Chondrocyte (in vitro differentiated cells): ENCODE measurements at places on chromosomes 12 and 14. TPM values are rescaled to one million over a fixed set of nuclear protein-coding genes. Genes with fewer than 3 reads are reported as not detected.

TPH2 gene
- total RNA-seq, result not detected in 3 replicates

ST8SIA1 gene
- total RNA-seq, result 0.15 to 1.6 TPM (median 1.2 TPM) in 3 replicates

CLEC4E gene
- 0.90 TPM in 1 of 3 replicates, not detected in the others for total RNA-seq

PRIM1 gene
- total RNA-seq, result 3.3 to 7.7 TPM (median 3.5 TPM) in 3 replicates

HHIPL1 gene
- total RNA-seq, result 1.6 to 5.9 TPM (median 5.6 TPM) in 3 replicates

CLEC6A gene
- not detected in 3 replicates for total RNA-seq

ARMH4 gene
- total RNA-seq, result 22.7 to 30.4 TPM (median 23.3 TPM) in 3 replicates

PLCZ1 gene
- total RNA-seq, result not detected in 3 replicates

COL2A1 gene
- total RNA-seq, result 2.0 to 47.7 TPM (median 35.6 TPM) in 3 replicates

TGFB3 gene
- total RNA-seq, result 200 to 223 TPM (median 222 TPM) in 3 replicates

TAMALIN gene
- 11.1 to 15.7 TPM (median 13.7 TPM) in 3 replicates for total RNA-seq

METTL1 gene
- 25.2 to 33.6 TPM (median 26.8 TPM) in 3 replicates for total RNA-seq

TAC3 gene
- not detected in 3 replicates for total RNA-seq

POTEG gene
- not detected in 3 replicates for total RNA-seq

MAPK1IP1L gene
- total RNA-seq, result 85.0 to 91.7 TPM (median 87.3 TPM) in 3 replicates

GYS2 gene
- not detected in 3 replicates for total RNA-seq

IAPP gene
- total RNA-seq, result not detected in 3 replicates

PLEKHH1 gene
- 0.65 to 2.8 TPM (median 1.1 TPM) in 3 replicates for total RNA-seq

CACNA2D4 gene
- total RNA-seq, result 0.30 to 0.92 TPM in 2 of 3 replicates, not detected in the other
